Activated effector memory CD4-positive, alpha-beta T cell treated with Interleukin-2 at 50 U/mL for 16 hours (primary cell): ENCODE measurements at places on chromosomes 12 and 14.

- no peak for DNase-seq
Measured at GRCh38 chr12:110355073-110355472, 48.4 kb downstream of the ANAPC7 start.

DNA sequence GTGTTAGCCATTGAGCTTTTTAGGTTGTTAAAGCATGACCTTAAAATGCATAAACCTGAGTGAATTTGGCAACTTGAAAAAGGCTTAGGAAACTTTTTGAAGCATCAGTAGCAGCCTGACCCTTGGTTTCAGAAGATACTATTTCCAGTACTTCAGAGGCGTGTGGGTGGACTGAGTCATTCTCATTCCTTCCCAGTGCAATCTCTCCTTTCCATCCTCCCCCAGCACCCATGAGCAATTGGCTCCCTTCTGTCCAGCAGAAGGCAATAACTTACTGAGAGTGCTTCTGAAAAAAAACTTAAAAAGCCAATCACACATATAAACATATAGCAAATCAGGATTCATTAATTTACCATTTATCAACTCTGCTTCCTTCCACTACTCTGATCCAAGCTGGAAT, 299.3 kb upstream of the STXBP6 start:
- DNase-seq: no peak

DNA sequence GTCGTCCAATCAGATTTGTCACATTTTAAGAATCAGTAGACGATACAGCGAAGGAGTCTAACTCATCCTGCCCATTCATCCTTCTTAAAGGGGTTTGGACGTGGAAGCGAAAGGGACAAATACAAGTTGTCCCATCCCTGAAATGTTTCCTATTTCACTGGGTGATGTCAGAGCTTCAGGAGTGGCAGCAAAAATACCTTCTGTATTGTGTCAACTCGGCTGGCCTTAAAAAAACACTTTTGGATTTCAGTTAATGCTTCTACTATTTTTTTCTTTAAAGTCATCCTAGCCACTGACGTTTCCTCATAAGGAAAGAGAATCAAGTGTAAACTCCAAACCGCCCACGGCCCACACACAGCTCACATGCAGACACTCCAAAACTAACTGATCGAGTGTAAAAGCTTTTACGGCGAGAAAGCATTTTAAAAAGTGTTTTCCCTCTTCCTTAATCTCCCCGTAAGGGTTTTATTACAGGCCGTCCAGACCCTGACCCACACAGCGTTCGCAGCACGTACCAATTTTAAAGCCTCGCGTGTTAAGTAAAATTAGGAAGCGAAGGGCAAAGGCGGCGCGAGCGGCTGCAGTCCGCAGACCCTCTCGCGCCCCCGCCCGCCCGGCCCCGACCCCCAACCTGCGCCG, 593 bp downstream of the CFL2 start:
- no peak for DNase-seq

DNA sequence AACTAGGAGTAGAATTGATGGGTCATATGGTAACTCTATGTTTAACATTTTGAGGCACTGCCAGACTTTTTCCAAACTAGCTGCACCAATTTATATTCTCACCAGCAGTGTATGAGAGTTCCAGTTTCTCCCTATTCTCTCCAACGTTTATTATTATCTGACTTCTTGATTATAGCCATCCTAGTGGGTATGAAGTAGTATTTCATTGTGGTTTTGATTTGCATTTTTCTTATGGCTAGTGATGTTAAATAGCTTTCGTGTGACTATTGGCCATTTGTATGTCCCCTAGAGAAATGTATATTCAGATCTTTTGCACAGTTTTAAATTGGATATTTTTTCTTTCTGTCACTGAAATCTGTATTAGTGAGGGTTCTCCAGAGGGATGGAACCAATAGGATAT, 37.8 kb downstream of the HELB start:
- DNase-seq: no peak

GRCh38 chr14:101010835-101011234, 107.3 kb upstream of the RTL1 start:
- DNase-seq: no peak

DNA sequence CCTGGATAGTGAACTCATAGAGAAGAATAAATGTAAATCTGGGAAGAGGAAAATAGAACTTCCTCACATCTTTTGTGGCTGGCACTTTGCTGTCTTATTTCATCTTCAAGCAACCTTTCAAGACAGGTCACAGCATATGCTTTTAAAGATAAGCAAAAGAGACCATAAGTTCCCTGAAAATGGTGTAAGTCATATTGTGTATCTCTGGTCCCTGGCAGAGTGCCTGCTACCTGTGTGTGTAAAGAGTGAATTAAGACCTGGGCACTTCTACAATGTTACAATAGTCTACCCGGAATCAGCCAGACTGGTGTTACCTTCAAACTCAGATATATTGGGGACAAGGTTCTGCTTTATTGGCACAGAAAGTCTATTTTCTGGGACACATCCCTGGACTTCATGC, 168.8 kb downstream of the SLC2A13 start:
- no peak for DNase-seq

DNA sequence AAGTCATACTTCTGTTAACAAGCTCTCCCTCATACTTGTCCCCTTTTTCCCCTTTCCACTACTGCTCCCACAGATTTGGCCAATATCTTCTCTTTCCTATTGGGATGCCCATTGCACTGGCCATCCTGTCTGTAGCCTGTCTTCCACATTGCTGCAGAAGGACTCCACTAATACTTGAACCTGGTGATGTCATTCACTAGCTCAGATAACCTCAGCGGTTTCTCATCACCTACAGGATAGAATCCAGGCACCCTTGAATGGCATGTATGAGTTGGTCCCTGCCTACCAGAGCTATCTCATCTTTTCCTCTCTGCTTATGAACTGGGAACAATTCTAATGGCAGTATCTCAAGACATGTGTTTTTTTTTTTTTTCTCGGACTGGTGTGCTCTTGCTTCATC, 84.6 kb downstream of the PTPRR start:
- DNase-seq: no peak

DNA sequence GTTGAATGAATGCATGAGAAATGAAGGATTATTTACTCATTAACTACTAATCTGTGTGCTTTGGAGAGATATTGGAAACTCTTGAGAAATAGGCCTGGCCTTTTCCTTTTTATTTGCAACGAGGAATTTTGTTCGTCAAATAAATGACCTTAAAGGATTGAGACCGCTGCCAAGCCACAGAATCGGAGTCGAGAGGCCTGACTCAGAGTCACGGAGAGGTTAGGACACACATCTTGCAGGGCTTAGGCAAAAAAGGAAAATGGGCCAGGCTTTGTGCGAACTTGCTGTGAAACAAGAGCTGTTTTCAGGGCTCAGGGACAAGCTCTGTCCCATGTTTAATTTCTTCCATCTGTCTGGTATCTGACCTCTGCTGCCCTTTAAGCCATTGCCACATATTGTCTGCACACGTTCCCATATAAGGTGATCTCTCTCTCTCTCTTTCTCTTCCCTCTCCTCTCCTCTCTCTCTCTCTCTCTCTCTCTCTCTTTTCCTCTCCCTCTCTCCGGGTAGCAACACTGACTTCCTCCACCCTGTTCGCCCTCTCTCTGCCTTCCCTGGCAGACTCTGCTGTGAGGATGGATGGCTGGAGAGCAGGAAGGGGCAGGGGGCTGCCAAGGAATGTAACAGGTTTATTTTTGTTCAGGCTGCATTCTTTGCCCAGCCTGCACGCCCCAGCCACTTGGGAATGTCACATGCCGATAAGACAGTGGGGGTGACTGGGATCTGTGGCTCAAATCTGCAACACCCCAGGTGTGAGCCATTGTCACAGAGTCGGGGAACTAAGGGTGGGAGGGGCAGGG, 14.9 kb upstream of the IFT81 start:
- DNase-seq: no peak

- DNase-seq: no peak
Measured at GRCh38 chr12:532908-533565, 73.3 kb downstream of the B4GALNT3 start.

GRCh38 chr12:109255377-109255776, 53.7 kb downstream of the FOXN4 start:
- DNase-seq: no peak

- DNase-seq: no peak
Measured at GRCh38 chr12:25121916-25122315, 73.0 kb downstream of the DNAI7 start.

DNA sequence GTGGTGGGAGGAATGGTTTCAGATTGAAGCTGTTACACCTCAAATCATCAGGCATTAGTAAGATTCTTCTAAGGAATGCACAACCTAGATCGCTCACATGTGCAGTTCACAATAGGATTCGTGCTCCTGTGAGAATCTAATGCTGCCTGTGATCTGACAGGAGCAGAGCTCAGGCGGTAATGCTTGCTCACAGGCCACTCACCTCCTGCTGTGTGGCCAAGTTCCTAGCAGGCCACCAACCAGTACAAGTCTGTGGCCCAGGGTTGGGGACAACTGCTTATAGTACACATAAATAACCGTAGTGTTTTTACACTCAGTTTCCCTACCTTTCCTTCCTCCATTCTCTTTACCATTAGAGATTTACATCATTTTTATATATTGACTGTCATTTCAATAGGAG, 121.4 kb downstream of the SLCO1B3 start:
- no peak for DNase-seq

GRCh38 chr12:105554223-105554678, 223.8 kb downstream of the C12orf75 start:
- no peak for DNase-seq

DNA sequence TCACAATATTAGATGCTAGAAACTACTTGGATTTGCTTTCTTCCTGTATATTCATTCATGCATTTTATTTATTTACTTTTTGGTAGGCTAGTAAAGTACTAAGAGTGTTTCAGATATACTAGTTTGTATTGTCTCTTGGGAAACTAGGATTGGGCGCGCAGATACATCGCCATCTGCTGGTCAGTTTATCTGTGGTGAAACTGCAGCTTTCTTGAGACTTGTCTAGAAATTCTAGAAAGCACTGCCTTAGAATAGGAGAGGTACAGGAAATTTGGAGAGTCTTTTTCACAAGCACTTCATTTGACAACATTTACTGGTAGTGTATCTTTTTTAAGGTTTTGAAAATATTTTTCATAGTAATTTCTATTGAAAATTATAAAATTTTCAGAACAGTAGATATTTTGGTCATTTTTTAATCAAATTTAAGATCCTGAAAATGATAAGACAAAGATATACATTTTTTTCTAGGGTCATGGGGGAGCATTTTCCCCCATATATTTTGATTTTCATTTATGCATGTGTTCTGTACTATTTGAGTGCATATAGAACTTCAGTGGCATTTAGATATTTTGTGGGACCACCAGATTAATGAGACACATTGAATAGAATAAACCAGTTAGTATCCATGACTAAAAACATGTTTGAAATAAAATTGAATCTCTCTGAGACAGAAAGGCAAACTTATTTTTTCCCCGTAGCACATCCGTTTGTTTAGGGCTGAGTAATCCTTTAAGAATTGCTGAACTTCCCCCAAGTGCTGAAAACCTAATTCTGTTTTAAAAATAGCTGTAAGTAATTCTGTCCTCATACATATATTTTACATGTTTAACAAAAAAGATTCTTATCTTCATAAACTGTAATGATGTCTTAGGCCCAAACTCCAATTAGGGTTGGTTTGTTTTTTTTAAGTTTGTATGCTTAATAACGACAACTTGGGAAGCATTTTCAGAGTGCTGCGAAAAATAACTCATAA, 44.5 kb downstream of the SLC38A6 start:
- DNase-seq: peak; percentile 12

DNA sequence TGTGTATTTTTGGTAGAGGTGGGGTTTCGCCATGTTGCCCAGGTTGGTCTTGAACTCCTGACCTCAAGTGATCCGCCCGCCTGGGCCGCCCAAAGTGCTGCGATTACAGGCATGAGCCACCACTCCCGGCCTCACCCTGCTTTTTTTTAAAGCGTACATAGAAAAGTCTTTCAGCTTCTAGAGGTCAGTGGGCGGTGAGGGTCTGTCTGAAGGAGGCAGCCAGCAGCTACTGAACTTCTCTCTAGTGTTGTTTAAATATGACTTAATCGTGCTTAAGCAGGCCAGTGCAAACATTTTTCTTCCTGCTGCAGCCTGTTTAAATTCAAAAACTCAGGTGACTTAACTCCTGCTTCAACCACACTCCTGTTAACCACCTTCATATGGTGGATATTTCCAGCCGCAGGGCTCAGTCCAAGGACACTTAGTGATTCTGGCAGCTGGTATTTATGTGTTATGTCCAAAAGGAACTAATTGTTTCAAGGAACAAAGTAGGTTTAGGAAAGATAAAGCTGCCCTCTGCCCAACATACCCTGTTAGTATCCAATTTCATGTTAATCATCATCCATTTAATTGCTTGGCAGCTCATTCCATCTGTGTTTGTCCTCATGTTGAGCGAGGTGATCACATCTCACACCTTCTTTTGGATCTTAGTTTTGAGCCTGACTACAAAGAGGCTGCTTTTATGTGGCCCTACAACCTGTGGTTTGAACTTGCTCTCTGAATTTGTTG, 2.0 kb downstream of the PRKAB1 start:
- no peak for DNase-seq

DNA sequence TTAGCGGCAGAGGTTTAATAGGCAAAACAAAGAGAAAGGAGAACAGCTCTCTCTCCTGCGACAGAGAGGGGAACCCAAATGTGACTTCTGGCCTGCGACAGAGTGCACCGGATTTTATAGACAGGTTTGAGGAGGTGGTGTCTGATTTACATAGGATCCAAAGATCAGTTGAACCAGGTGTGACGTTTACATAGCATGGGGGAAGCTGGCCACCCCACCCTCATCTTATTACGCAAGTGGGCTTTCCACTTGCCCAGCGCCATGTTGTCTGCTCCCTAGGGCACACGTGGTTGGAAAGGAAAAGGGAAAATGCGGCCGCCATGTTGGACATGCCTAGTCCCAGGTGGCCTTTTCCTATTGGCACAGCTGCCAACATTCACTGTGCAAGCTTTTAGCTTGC, 17.4 kb downstream of the BCL2L14 start:
- no peak for DNase-seq

- no peak for DNase-seq
Measured at GRCh38 chr12:104304261-104305009, 896 bp downstream of the EID3 start.

GRCh38 chr12:4833524-4833923, 76.2 kb upstream of the KCNA1 start:
- DNase-seq: no peak
